Suppressor macrophage (primary cell): ENCODE measurements at places on chromosomes 3 and 15.

DNA sequence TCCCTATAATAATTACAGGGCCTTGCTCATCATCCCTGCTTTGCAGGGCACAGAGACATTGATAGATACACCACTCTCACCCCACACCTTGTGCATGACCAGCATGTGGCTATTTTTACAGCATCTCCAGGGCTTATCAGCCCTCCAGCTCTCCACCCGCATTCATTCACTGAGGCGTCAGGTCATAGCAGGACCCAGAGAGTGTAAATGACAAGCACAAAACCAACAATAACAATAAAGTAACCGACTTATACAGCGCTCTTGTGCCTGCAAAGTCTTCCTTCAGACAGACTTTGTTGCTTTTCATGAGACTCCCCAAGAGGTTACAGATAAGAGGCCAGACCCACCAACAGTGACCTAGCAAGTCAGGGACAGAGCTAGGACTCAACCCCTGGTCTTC is 80.7 kb downstream of the TLE3 start:
- DNase-seq, result no peak

GRCh38 chr3:69823743-69824142 is 84.5 kb downstream of the MITF start:
- no peak for DNase-seq

DNA sequence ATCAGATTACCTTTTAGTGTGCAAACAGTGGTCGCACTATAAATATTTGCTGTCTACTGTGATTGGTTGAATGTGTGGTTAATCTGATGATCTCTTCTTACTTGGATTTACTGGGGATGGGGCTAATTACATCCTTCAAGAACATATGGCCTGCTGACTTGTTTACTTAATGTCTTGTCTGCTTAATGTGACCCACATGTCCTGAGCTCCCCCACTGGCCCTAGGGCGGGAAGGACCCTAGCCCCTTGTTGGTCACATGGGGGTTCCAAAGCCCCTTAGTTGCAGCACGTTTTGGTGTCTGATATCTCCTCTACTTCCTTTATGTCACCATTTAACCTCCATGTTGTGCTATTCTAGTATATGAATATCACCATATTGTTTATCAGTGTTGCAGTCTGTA is 17.8 kb upstream of the P2RY12 start:
- DNase-seq, result no peak

DNA sequence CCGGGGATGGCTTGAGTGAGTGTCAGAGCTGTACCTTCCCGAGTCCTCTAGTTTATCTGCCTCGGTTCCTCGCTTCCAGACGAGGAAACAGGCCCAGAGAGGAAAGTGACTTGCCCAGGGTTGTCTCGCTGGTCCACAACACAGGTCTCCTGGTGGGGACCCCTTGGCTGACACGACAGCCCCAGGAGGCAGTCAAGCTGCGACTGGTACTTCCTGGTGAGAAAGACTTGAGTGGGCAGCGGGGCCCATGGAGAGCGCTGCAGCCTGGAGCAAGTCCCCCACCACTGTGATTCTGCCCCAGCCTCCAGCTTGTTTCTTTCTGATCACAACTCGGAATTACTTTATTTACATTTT is 600 bp upstream of the CHRNA5 start:
- no peak for DNase-seq

- DNase-seq, result no peak
Observed at GRCh38 chr3:1462856-1463450, 370.1 kb downstream of the CNTN6 start.
